ENCODE measurements at places on chromosomes 2 and 18.

- DNase-seq, result no peak
These were observed 1.2 kb downstream of the ONECUT2 start for GRCh38 chr18:57436191-57436964.

DNA sequence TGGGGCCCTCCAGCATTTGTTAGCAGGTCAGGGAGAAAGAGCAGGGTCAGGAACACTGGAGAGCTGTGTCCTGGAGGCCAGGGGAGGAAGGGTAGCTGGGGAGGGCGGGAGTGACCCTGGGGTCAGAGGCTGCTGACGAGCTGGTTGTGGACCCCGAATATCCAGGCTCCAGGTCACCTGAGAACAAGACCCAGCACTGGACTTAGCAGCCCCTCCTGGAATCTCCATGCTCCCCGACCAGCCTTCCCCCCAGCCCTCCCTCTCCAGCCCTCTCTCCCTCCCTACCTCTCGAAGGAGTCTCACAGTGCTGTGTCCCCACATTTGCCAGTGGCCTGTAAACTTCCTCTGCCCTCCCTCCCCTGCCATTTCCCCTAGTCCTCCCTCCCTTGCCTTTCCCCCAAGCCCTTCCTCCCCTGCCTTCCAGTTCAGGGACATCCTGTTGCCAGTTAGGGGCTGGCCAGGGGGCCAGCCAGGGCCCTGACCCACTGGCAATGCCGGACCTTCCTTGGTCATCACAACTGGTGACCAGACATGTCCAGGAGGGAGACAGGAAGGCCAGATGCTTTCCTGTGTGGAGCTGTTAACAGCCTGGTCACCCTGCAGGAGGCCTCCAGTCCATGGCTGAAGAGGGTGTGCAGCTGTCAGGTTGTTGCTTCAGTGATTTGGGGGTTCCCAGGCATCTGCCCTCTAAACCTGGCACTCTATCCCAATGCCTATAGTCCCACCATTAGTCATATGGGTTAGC is 50.0 kb upstream of the FAHD2A start:
- DNase-seq, result no peak

GRCh38 chr2:29455200-29455860 is 340.1 kb downstream of the CLIP4 start:
- DNase-seq, result no peak

DNA sequence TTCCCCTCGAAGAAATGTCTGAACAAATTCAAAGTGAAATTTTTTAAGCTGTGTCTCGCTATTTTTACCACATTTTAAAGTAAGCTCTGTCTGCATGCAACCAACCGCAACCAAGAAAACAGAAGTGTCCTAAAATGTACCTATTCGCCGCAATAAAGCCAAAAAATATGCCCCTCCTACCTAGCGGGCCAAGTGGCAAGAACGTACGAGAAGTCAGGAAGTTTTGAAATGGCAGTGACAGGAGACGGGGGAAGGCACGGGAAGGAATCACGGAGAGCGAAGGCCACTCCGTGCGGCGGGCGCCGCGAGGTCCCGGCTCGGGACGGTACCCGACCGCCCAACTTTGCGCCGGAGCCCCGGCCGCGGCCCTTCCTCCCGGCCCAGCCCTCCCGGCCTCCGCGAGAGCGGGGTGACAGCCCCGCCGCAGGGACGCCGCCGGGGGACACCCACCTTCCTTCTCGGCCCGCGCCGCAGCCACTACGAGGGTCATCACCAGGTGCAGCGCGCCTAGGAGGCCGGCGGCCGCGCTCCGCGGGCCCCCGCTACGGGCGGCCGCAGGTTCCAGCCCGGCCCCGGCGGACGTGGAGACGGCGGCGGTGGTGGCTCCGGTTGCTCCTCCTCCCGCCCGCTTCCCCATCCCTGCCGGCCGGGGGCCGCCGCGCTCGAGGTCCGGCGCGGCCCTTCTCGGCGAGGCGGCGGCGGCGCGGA is 568 bp downstream of the TMEM131 start:
- no peak for DNase-seq

DNA sequence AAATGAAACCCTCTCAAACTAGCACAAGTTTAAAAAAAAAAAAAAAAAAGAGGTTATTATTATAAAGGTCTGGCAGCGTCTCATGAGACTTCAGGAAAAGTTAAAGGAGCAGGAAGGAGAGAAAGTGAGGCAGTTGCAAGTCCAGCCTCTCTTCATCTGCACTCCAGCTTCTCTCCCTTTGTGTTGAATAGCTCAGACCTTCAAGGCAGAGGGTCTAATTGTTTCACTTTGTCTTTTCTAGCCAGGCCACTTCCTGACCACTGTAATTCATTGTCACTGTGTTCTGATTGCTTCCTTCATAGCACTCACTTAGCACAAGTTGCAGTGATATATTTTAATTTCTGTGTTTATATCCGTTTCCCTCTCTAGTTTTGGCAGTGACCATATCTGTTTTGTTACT is 99.9 kb downstream of the SPATS2L start:
- no peak for DNase-seq

DNA sequence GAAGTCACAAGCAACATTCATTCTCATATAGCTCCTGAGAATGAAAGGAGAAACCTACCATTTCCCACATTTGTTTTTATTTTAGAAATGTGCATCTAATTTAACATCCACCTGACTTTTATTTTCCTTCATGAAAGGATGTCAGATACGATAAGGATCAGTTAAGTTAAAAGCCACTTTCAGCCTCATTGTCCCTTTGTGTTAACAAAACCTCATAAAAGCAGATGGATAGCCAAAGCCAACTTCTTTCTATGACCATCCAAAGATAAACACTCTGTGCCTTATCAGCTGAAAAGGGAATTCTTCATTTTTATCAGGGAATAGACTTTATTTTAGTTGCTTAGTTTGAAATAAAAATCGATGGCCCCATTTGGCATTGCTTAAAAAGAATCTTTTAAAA is 25.7 kb upstream of the RIT2 start:
- DNase-seq, result no peak

- no peak for DNase-seq
These were observed 165.8 kb downstream of the TNS1 start for GRCh38 chr2:217836901-217837491.

DNA sequence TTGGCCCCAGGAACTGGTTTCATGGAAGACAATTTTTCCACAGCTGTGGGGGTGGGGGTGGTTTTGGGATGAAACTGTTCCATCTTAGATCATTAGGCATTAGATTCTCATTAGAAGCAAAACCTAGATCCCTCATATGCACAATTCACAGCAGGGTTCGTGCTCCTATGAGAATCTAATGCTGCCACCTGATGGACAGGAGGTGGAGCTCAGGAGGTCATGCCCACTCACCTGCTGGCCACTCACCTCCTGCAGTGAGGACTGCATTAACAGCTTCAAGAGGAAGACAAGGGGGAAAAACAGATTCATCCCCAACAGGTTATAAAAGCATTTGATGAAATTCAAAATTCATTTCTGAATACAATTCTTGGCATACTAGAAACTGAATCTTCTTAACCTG is 38.5 kb downstream of the THAP4 start:
- DNase-seq, result no peak

- DNase-seq, result no peak
These were observed 34.7 kb upstream of the MAP2 start for GRCh38 chr2:209389171-209389618.

DNA sequence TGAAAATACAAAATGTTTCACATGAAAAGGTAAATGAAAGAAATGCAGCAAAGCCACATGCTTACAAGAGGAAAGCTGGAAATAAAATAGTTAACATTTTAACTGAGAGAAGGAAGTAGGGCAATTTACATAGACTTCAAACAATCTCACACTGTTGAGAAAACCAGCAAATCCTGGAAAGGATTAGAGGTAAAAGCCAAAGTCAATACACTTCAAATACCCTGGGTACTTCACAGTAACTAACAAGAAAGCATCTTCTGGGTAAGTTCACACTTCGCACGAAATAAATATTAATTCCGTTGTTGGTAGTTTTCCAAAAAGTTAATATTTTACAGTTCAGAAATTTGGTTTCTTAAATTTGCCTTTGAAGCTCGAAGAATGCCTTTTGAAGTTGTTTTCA is 3.5 kb upstream of the ERICH2 start:
- DNase-seq, result no peak

DNA sequence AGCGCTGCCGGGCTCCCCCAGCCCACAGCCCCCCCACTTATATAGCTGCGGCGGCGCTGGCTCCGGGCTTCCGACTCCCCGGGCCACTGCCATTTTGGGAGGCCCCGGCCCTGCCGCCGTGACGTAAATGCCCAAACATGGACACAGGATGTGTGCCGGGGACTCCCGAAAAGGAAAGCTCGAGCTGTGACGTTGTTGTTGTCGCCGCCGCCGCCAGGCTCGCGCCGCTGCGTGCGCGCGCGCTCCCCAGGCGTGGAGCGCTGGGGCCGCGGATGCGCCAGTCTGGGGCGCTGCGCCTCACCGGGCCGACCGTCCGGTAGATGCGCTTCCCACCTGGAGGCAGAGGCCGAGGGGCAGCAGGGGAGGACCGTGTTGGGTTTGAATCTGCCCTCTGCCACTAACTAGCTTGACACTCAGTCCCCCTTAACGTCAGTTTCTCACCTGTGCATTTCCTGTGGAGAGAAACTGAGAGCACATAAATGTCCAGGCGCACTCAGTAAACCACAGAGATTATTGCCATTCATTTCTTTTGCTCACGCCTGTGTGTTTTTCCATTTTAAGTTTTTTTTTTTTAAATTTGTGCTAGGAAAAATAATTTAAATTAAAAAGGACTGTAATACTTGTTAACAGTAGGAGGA is at the start of gene EGR4:
Gene EGR4 (minus strand): TSS at position 15 of the 638 bp plus-strand sequence. CDS start 231 bp downstream, outside the sequence.
- DNase-seq, result no peak

- DNase-seq, result no peak
These were observed 22.5 kb downstream of the HJURP start for GRCh38 chr2:233831861-233832260.

DNA sequence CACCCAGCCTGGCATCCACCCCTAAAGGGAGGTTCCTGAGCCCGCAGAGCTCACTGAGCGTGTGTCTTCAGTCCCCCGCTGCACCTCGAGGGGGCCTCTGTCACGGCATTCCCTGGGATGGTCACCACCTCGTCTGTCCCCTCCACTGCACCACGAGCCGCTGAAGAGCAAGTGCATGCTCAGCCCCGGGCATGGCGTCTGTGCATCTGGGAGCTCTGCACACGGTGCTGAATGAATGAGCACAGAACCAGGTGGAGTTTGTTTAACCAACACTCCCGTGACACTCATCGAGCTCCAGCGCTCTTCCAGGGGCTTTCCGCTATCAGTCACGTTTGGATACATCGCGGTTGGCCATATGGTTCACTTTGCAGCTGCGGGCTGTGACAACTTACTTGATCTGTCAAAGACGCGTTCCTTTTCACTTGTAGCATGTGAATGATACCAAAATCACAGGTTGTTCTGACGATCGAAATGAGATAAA is 9.2 kb downstream of the ALLC start:
- no peak for DNase-seq

GRCh38 chr2:70385204-70385603 is 83.3 kb upstream of the FAM136A start:
- no peak for DNase-seq

- no peak for DNase-seq
These were observed 28.9 kb downstream of the MGAT5 start for GRCh38 chr2:134282629-134283400.

GRCh38 chr2:30666266-30666874 is 140.9 kb downstream of the CAPN13 start:
- DNase-seq, result no peak

- no peak for DNase-seq
These were observed 62.1 kb upstream of the HDAC4 start for GRCh38 chr2:239462671-239463506.

DNA sequence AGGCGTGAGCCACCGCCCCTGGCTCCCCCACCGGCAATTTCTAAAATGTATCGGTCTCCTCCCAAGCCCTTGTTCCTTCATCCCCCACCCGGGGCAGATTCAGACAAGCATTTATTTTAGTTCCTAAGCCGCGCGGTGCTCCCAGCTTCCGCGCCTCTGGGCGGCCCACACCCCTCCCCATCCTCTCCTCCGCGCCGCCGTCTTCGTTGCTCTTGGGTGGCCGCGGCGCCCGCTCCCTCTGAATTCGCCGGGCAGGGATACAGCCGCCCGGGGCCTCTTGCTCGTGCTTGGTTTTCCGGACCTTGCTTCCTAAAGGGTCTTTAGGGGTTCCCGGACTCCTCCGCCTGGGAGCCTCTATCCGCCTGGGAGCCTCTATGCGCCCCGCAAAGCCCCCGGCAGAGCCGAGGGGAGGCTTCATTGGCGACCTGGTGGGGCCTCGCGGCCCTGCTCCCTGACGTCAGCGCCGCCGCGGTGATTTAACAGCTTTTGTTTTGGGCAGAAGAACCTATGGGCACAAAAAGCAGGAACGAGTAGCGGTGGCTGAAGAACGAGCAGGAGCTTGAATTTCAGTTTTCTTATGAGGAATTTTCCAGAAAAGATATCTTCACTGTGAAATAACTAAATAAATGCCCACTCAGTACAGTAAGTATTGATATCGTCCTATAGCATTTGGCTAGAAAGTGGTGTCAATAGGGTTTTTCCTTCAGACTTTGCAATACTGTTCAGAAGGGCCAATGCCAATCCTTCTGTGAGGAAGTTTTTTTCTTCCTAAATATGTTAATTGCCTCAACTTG is 37.3 kb downstream of the PRKRA start:
- DNase-seq, result peak; percentile 10

- DNase-seq, result no peak
These were observed 13.2 kb downstream of the ZCCHC2 start for GRCh38 chr18:62536005-62536404.

DNA sequence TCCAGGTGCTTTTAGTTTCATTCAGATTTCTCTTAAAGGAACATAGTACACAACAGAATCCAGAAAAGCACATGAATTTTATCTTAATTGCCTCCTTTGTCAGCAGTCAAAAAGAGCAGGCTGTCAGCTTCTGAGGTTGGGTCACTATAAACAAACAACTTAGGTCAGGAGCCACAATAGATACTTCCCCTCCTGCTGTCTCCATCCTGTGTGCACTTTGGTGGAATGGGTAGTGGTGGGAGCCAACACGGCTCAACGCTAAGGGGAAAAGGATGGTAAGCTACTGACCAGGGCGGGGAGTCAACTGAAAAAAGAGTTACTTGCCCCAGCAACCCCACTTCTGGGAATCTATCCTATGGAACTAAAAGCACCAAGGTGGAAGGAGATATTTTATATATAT is 121.9 kb downstream of the PAX3 start:
- no peak for DNase-seq

DNA sequence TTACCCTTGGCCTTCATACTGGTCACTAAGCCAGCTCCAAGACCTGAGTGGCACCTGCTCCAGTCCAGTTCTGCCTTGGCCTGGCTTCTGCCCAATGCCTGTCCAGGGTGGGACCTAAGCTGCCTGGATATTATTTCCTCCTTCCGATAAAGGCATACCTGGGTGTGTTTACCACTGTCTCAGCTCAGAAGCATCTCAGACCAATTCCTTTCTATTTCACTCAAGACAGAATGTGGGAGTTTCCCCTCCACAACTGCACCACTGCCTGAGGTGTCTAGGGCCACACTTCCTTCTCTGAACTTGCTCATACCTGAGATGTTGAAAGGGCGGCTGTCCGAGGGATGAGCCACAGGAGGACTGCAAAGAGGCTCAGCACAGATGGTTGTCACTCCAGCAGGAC is 18.4 kb upstream of the CAB39 start:
- DNase-seq, result no peak

DNA sequence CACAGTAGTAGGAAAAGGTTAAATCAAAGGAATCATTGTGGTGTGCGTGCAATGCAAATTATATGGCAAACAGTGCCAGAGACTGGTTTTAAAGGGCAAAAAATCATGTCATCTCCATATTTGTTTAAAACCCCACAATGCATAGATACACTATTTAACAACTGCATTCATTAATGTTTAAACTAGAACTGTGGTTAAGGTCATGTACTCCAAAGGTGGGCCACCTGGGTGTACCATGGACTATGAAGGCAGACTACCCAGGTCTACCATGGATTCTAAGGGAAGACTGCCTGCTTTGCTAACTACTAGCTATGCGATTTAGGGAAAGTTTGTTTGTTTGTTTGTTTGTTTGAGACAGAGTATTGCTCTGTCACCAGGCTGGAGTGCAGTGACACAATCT is 356.3 kb downstream of the ZEB2 start:
- DNase-seq, result no peak

All from cortex of kidney (tissue), 1 donor.